ENCODE measurements at places on chromosomes 4 and X.

DNA sequence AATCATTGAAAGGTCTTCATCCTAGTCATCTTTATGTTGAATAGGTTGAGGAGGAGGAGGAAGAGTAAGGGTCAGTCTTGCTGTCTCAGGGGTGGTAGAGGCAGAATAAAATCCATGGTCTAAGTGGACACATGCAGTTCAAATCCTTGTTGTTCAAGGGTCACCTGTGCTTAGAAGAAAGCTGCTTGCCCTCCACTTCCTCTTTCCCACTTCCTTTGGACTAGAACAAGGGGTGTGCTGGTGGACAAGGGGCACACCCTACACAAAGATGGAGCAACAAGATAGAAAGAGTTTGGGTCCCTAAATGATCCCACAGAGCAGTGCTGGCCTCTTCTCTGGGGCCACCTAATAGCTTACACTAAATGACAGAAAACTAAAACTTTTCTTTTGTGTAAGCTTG, 47.9 kb downstream of the HSD17B13 start:
- DNase-seq: no peak

DNA sequence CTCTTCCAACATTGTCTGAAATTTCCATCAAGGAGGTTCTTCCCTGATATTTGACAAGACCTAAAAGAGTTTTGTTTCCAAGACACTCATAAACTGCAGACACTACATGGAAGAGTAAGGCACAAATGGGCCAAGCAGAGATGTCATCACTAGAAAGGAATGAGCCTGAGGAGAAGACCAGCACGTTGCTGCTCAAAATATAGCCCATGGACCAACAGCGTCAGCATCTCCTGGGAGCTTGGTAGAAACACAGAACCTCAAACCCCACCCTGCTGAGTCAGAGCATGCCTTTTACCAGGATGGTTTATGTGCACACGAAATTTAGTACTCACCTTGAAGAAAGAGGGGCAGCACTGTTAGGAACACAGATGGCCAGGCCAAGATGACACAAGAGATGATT, 128.7 kb upstream of the MID1 start:
- DNase-seq: peak; percentile 22

DNA sequence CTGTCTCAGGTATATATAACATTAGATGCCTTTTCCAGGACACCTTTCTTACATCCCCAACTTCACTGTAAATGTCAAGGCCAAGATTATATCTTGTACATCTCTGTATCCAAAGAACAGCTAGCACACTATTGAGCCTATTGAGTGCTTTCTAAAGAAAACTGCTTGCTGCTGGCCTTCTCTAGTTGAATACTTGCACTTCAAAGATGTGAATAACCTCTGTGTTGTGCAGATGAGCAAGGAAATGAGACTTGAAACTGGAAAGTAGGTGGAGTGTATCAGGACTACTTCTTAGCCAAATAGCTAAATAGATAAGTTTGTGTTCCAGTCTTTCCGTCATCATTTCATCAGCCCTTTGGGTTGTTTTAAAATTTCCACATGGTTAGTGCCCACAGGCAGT, 704.4 kb upstream of the AMOT start:
- no peak for DNase-seq

DNA sequence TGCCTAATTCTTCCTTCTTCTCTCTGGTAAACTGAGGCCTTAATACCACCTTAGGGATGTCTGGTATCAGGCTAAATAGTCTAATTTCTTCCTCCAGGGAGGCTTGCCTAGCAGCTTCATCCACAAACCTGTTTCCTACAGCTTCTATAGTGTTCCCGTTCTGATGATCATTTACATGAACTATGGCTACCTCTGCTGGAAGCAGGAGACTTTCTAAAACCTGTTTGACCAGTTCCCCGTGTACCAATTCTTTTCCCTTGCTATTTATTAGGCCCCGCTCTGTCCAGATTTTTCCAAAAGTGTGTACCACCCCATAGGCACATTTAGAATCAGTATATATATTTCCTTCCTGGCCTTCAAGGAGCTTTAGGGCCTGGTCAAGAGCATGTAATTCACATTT, 5.8 kb upstream of the USP38 start:
- DNase-seq: no peak

GRCh38 chrX:136783159-136783558, 2.4 kb upstream of the ARHGEF6 start:
- DNase-seq: no peak

DNA sequence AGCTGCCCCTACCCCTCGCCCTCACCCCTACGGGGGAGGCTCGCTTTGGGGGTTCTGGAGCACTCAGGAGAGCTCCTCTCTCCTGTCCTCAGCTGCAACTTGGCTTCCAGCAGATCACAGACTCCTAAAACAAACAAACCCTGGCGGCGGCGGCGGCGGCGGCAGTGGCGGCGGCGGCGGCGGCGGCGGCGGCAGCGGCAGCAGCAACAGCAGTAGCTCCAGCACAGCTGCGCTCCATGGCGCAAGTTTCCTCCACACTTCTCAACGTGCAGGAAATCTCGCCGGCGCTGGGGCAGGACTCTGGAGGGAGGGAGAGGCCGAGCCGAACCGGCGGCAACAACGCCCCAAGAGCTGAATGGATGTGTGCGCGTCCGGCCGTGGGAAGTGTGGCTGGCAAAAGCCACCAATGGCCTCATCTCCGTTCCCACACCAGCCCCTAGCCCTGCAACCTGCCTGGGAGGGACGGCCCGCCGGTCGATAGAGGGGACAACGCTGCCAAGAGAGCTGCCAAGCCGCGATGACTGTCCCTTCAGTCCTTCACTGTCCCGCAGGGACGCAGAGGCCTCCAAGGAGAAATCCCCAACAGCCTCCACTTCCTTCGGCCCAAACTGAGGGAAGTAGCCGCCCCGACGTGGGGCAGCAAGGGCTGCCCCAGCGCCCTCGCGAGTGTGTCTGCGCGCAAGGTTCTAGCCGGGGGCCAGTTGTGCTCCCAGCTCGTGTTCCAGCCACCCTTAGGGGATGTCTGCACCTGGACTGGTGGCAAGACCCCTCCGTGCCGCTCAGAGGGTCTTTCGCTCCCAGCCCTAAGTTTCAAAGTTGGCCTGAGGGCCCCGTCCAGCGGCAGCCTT, 775 bp downstream of the SHROOM4 start:
- peak; percentile 64 for DNase-seq

DNA sequence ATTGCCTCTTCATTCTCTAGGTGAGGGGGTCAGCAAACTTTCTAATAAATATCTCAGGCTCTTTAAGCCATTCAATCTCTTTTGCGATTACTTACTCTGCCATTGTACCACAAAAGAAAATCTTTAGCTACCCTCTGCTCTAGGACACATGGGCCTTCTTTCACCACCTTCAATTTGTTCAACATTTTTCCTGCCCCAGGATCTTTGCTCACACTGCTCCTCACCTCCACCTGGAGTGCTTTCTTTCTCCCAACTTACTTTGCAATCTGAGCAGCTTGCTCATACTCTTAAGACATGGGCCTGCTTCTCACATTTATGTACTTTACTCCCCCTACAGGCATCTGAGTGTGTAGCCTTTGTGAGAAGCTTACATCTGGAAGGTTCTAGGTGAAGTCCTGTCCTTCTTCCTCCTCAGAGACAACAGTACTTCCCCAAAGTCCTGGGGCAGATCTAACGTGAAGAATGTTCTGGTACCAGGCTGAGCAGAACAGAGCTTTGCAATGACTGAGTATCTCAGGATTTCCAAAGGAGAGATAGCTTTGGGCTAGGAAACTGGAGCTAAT, 55.0 kb upstream of the PRDM5 start:
- peak; percentile 74 for DNase-seq

GRCh38 chr4:97152149-97152548, 991.1 kb downstream of the STPG2 start:
- no peak for DNase-seq

GRCh38 chr4:106707776-106708463, 328.2 kb downstream of the DKK2 start:
- peak; percentile 57 for DNase-seq

DNA sequence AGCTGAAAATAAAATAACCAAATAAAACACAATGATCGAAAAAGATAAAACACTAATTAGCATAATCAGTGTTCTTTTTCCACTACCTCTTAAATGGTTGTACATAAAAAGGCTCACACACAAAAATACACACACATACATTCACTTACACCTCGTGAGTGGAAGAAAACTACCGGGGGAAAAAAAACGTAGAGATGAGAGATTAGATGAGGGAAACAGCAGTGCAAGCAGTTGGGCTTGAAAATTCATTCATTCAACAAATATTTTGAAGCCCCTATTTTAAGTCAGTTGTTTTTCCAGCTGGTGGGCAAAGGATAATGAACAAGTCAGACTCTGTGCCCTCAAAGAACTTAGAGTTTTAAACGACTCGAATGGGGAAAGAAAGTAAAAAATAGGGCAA, 1.0 kb downstream of the TBCK start:
- DNase-seq: no peak

Measured in adipocyte (in vitro differentiated cells).